ENCODE measurements at places on chromosomes 2 and 18. TPM values are rescaled to one million over a fixed set of nuclear protein-coding genes. Genes with fewer than 3 reads are reported as not detected.

CAPG gene
- total RNA-seq, result 399 TPM

CRYGD gene
- total RNA-seq, result not detected

SFTPB gene
- total RNA-seq, result not detected

ARHGAP25 gene
- not detected for total RNA-seq

EEF1B2 gene
- 1,217 TPM for total RNA-seq

SCN7A gene
- not detected for total RNA-seq

HOXD3 gene
- total RNA-seq, result not detected

Measured in HT1080 (cell line).